ENCODE measurements at places on chromosomes 12 and 14.

GRCh38 chr12:46998811-46999368 lies 80.5 kb upstream of the PCED1B start:
- no peak for DNase-seq

- no peak for DNase-seq
Observed at GRCh38 chr12:53176750-53177149, 3.8 kb upstream of the ZNF740 start.

DNA sequence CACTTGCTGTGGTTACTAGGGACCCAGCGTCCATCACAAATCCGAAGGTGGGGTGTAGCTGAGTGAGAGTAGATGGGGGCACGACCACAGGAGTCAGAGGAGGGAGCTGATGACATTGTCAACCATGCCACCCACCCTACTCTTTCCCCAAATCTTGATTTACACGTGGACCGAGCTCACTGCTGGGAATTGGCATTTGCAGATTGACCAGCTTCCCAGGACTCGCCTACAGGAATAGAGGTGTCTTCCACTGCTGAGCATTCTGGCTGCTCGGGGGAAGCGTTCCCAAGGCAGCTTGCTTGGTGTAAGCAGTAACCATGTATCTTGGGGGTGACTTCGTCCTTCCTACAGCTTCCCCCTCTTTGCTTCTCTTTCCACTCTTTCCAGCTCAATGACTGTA lies 353 bp upstream of the PTPRR start:
- DNase-seq, result peak; percentile 18

GRCh38 chr12:9049520-9050133 lies 60.3 kb downstream of the KLRG1 start:
- no peak for DNase-seq

DNA sequence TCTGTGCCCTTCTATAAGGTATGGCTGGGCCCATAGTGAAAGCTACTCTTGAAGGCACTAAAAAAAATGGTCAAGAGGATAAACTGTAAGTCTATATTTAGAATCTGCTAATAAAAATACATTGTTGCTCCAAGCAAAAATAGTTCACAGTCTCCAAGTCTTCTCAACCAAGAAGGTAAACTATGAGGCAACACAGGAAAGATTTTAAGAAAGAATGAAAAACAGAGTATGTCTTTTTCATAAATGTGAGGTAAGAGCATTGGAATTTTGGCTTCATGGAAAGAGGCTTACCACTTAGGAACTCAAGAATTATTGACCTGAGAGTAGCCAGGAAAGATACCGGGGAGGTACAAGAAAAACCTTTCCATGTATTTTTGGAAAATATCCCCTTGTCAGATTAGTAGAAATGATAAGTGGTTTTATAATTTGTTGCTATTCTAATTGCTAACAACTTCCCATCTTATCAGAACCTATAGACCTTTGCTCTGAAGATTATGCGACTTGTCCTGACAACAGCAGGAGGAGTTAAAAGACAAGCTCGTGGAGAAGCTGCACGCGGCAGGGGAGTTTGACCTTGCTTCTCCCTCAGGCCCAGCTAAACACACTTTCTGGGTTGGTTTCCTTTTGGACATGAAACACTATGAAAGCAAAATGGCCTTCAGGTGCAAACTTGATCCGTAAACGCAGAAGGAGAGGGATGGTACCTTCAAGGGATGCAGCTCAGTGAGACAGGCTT lies 238.1 kb downstream of the FOXN3 start:
- DNase-seq, result no peak

- DNase-seq, result no peak
Observed at GRCh38 chr14:47674148-47674542, 1.3 kb downstream of the MDGA2 start.

DNA sequence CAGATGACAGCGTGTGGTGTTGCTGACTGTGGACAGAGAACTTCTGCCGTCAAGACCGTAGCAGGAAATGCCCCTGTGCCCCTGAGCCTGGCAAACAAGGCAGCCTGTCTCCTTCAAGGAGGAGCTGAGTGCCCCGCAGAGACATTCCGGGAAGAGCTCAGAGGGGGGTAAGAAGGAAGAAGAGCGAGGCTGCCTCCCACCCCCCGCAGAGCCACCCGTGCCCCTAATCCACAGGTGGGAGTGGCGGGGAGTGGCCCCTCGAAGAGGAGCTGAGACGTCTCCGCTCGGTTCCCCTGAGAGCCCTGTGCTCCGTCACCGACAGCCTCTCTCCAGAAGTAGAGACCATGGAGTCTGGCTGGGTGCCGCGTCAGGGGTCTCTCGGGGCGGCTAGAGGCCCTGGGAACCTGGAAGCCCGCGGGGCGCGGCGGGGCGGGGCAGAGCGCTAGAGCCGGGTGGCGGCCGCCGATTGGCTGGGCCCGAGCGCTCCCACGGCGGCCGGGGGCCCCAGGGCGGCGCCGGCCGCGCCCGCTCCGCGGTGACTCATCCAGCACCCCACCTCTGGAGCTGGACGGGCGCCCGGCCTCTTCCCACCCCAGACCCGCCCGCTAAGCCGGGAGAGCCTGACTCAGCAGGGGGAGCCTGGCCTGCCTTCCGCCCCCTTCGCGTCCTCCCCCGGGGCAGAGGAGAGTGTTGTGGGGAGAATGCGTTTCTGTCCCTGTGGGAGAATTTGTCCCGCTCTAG lies 25.2 kb upstream of the KRT78 start:
- no peak for DNase-seq

- no peak for DNase-seq
Observed at GRCh38 chr12:5262450-5262849, 169.5 kb upstream of the NTF3 start.

GRCh38 chr12:114254998-114255397 lies 150.9 kb downstream of the TBX5 start:
- DNase-seq, result no peak

GRCh38 chr12:117599849-117600248 lies 238.4 kb upstream of the NOS1 start:
- DNase-seq, result no peak

- peak; percentile 48 for DNase-seq
Observed at GRCh38 chr12:39441963-39442830, 723 bp downstream of the KIF21A start.

DNA sequence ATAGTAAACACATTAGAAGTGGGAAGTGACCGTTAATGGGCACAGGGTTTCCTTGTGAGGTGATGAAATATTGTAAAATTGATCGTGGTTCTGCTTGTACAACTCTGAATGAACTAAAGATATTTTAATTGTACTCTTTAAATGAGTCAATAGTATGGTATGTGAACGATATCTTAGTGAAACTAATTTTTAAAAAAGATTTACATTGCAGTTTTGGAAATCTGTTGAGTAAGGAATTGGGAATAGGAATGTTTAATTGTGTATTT lies 1.7 kb downstream of the ZNF410 start:
- no peak for DNase-seq

DNA sequence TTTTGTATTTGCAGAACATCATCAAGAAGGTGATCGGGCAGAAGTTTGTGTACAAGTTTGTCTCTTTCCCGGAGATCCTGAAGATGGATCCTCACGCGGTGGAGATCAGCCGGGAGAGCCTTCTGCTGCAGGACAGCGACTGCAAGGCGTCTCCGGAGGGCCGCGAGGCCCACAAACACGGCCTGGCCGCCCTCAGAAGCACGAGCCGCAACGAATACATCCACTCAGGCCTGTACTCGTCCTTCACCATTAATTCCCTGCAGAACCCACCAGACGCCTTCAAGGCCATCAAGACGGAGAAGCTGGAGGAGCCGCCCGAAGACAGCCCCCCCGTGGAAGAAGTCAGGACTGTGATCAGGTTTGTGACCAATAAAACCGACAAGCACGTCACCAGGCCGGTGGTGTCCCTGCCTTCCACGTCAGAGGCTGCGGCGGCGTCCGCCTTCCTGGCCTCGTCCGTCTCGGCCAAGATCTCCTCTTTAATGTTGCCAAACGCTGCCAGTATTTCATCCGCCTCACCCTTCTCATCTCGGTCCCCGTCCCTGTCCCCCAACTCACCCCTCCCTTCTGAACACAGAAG lies 52.8 kb downstream of the ELK3 start:
- DNase-seq, result no peak

- DNase-seq, result no peak
Observed at GRCh38 chr14:22849212-22849819, 12.9 kb downstream of the MMP14 start.

DNA sequence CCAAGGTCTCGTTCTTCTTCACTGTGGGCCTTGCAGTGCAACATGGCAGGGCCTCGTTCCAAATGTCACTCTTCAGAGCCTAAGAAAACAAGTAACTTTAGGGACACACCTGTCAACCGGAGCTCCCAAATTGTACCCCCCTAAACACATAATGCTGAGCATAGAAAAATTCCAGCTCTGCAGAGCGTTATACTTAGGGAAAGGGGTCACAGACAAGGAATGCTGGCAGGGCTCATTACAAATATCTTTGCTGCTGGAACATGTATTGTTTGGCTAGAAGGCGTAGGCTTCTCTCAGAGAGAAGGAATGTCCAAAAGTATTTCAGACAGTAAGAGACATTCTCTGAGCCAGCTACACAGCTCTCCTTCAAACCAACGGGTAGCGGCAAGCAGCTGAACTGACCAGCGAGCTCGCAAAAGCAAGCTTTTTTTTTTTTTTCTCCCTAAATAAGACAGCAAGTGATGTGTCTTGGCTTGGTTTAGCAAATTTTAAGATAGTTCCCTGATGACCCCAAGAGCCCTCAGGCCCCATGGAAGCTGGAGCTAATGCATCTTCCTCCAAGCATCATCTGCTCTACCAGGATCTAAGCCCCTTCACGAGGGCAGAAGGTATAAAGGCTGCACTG lies 24.5 kb downstream of the SSH1 start:
- no peak for DNase-seq

- no peak for DNase-seq
Observed at GRCh38 chr12:96303653-96304052, 96.6 kb downstream of the CDK17 start.

DNA sequence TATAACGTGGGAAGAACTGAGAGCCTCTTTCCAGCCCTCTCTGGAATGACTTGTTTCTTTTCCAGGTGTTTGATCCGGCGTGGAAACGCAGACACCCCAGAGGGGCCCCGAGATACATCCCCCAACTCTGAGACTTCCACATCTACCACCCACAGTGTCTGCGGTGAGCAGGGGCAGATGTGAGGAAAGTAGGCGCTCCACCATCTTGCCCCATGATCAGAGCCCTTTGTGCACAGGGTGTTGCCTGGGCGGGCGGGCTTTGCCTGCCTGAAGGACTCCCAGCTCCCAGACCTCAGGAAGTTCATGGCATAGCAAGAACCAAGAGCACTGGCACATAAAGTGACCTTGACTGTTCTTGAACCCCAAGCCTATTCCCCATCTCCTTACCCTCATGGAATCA lies 2.8 kb downstream of the CARMIL3 start:
- DNase-seq, result no peak

- no peak for DNase-seq
Observed at GRCh38 chr14:71592361-71592760, 339.9 kb upstream of the RGS6 start.

GRCh38 chr12:111409780-111410430 lies 4.2 kb downstream of the SH2B3 start:
- no peak for DNase-seq

DNA sequence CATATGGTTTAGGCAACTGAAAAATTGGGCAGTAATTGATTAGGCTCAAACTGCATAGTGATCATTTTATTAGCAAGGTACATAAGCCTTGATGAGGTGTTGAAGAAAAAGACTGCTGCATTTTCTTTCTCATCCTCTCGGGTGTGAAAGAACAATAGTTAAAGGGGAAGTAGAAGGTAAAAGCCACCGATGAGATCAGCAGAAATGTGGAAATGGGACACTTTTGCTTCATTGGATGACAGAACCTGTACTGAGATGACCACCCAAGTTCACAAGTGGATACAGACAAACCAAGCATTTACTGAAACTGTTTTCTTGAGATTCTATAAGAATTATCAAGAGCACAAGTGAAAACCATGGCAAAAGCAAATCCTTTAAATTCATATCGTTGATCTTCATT lies 184.0 kb downstream of the TMX1 start:
- DNase-seq, result no peak

GRCh38 chr12:3684449-3685051 lies 68.4 kb downstream of the CRACR2A start:
- DNase-seq, result no peak

DNA sequence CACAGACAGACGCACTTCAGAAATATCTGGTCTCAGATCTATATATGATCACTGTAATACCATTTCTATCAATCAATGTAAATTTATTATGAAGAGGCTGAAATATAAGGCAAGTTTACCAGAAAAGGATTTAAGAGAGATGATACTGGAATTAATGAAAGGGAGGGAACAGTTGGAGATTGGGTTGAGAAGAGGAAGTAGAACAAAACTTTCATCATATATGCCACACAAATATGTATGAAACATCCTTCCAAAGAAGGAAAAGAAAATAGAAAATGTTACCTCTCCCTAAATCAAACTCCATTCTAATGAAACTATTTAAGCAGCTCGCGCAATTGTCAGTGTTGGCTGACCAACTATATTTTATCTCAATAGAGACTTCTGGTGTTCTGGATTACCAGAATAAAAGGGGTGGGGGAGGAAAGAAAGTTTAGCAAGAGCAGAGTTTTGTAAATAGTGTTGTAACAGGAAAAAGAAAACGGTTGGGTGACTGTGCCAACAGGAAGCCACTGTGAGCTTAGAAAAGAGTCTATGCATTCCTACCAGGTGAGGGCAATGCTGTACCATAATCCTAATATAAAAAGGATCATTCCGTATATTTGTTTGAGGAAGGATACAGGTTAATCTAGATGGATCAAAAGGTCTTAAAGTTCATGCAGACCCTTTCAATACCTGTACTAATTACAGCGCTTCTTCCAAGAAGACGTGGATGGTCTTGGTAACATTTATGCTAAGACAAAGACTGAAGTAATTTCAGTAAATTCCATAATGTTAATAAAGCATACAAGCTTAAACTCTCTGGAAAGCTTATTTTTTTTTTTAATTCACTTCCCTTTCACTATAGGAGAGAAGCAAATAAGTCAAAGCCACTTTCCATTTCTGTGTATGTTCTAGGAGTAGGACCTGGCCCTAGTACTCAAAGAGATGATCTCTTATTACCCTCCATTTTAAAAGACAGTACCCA lies 14.5 kb upstream of the LLPH start:
- no peak for DNase-seq

DNA sequence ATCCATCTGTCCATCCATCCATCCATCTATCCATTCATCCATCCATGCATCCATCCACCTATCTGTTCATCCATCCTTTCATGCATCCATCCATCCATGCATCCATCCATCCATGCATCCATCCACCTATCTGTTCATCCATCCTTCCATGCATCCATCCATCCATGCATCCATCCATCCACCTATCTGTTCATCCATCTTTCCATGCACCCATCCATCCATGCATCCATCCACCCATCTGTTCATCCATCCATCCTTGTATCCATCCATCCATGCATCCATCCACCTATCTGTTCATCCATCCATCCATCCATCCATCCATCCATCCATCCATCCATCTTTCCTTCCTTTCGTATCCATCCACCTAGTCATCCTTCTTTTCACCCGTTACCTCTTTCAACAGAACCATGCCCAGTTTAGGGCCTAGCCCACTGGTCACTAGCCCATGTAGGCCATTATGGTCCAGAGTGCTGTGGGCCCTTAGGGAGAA lies 66.3 kb downstream of the KIF26A start:
- DNase-seq, result no peak

DNA sequence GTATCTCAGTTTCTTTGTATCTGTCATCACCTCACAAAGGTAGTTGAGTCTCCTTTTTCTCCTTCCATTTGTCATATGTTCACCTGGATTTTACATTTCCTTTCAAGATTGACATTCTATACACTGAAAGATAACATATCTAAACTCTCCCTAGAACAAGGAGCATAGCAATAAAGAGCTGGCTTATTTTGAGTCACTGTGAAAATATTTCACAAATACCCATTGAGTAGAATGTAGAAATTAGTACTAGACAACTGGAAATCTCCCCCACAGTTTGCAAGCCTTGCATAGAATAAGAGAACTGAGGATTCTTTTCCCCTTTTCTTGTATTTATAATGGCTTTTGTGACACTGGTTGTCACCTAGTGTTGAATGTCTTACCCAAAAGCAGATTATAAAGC lies 111.2 kb downstream of the KICS2 start:
- DNase-seq, result no peak

Data from amygdala (tissue), 56 donors.